ENCODE measurements at places on chromosomes 7 and 10.

DNA sequence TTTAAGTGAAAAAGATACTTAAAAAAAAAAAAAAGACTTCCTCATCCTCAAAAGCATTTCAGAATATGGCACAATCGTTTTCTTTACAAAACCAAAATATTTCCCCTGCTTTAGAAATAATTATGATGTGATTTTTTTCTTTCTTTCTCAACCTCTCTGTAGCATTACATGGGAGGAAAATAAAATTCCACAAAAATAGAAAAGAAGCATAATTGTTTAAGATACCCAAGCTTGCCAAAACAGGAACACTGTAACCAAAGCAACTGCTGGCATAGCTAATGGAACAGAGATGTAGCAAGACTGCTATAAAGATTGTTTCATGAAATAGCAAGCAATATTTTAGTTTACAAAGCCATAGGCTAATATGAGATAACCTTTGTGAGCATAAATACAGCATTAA lies 75.6 kb upstream of the GPR22 start:
- no peak for DNase-seq

GRCh38 chr10:73576178-73576889 lies 14.8 kb downstream of the USP54 start:
- DNase-seq: no peak

GRCh38 chr10:70853038-70853437 lies 35.3 kb downstream of the PCBD1 start:
- DNase-seq: no peak

DNA sequence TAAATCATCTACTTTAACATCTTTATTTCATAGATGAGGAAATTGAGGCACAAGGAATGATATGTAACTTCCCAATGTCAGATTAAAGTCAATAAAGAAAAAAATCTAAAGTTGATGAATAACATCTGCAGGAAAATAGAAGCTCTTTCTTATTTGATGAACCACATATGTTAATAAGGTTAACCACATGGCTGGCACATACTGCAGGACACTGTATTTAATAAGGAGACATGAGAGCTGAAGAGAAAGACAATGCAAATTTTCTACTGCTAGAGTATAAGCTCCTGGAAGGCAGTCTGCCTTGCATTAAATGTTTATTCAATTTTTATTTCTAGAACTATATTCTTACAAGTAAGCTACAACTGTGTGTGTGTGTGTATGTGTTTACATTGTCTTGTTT lies 4.4 kb downstream of the RAB11FIP2 start:
- DNase-seq: no peak

DNA sequence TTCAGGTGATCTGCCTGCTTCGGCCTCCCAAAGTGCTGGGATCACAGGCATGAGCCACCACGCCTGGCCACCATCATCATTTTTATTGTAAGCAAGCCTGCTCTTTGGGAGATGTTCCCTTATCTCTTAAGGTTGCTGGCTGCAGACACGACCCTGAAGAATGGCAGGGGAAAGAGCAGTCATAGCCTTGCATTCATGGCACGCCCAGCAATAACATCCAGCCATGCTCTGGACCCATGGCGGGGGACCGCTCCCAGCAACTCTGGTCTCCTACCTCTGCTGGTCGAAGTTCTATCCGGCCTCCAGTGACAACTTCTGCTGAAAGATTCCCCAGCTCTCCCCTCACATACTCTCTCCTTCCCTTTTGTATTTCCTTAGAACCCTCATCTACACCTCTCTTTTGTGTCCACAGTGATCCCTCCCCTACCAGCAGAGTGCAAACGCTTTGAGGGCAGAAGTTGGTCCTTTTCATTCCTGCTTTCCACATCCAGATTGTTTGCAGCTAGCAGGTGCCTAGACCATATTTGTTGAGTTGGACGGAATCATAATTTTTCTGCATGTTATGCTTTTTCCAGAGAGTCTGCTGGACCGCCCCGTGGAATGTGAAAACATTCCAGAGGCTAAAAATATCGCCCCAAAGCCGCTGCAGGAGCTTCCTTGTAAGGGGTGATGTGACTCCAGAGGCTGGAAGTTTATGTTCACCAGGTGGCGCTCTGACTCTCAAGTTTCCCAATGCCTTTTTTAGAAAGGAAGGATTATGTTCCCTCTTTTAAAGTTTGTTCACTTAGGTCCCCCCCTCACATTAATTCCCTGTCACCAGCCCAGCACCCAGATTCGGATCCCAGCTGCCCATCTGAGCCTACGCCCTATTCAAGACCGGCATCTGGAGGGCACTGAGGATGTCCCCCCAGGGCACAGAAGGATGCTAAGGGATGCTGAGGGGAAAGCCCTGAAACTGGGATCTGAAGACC lies 4.3 kb upstream of the MARVELD1 start:
- DNase-seq: no peak

DNA sequence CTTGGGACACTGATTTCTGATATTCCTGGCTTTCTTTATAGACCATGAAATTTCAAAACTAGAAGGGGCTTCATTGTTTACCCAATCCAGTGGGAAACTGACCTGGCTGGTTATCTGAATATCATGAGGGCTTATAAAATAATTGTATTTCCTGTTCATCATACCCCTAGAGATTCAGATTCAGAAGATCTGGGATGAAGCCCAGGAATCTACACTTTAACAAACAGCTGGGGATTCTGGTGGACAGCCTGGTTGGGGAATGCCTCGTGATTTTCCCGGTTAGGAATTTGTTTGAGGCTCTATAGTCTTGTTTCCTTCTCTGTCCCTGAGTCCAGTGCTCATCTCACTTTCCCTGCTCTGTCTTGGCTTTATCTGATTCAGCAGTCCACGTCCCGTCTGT lies 110.3 kb downstream of the ADRA2A start:
- no peak for DNase-seq

- no peak for DNase-seq
Observed at GRCh38 chr7:151539088-151539671, 19.5 kb upstream of the RHEB start.

DNA sequence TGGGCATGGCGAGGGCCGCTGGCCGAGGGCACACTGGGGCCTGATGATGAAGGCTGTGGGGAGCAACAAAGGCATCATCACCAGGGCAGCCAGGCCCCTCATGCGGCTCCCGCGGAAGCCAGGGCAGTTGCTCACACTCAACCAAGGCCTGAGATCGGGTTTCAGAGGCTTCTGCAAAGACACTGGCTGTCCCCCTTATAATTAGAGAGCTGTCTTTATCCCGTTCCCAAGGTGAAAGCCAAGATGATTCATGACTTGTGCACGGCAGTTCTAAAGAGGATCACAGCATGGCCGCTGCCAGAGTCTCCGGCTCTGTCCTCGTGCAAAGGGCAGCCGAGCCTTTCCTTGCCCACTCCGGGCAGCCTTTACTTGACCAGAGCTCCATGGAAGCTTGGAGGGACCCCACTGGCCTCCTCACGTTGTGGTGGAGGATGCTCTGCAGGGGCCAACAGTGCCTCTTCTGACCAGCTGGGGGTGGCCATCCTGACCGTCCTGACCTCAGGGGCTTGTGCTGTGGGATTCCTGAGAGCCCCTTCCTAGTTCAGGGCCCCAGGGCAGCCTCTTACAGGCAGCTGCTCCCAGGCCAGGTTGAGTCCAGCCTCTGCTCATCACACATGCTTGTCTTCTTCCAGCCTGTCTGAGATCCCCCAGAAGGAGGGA lies 82.3 kb downstream of the PRKAG2 start:
- DNase-seq: no peak

GRCh38 chr7:21767300-21767900 lies 178.3 kb downstream of the CDCA7L start:
- no peak for DNase-seq

- no peak for DNase-seq
Observed at GRCh38 chr10:115046686-115047236, 46.4 kb upstream of the ATRNL1 start.

- no peak for DNase-seq
Observed at GRCh38 chr7:3066506-3066905, 22.8 kb upstream of the CARD11 start.

DNA sequence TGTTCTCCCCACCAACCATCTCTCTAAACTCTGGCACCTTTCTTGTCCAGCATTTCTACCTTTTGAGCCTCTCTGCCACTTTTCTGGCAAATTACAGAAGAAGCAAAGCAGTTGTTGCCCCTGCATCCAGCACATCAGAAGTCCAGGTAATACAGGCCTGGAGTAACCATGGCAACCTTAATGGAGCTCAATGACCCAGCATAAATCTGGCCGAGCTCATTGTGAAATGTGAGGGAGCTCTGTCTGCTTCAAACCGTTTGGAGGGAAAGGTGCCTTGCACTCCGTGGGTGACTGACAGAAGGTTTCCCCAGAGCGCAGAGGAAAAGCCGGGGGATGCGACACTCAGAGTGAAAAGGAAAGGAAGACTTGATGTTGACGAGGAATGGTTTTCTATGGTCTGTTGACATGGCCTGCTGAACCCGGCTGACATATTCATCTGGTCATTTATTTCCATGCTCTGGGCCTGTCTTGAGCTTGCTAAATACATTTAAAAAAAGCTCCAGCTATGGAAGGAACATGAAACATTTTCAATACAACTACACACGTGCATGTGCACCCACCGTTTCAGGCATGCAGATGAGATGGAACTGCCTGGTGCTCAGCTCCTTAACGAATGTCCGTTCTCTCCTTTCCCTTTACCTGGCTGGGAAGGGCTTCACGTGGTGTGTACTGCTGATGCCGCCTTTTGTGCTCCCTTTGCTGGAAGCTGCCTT lies 74.9 kb downstream of the ADRA2A start:
- no peak for DNase-seq

DNA sequence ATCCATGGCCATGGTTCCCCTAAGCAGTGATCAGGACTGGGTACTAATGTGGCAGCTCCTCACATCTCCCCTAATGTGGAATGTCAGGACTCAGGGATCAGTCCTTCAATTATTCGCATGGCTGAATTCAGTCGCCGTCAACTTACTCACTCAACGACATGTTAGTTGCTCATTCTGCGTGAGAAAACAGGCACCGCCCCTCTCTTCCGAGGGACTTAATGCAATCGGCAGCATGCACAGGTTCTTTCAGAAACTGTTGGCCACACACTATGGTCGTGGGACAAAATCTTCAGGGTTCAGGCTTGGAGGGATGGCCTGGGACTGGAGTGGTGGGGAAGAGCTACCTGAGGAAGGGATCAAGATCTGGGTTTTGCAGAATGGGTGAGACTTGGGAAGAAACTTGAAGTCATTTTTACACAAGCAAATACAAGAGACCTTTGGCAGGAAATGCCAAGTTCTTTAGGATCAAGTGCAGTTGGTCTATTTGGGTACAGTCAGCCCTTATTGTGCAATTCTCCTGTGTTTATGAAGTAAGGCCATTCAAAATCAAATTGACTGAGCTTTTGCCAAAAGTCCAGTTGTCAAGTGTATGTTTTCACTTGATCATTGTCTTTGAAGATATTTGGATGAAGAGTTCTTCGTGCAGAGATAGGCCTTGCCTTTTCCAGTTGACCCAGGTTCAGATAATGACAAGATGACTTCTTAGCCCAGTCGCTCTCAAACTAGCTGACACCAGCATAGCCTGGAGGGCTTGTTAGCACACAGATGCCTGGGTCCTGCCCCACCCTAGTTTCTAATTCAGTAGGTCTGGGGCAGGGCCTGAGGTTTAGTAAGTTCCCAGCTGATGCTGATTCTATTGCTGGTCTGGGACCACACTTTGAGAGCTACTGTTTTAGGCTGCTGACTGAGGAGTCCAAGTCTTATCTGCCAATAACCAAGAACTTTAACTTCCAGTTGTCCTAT lies 48.5 kb downstream of the LRRC18 start:
- DNase-seq: no peak

GRCh38 chr7:47404010-47404409 lies 177.9 kb downstream of the TNS3 start:
- DNase-seq: no peak

DNA sequence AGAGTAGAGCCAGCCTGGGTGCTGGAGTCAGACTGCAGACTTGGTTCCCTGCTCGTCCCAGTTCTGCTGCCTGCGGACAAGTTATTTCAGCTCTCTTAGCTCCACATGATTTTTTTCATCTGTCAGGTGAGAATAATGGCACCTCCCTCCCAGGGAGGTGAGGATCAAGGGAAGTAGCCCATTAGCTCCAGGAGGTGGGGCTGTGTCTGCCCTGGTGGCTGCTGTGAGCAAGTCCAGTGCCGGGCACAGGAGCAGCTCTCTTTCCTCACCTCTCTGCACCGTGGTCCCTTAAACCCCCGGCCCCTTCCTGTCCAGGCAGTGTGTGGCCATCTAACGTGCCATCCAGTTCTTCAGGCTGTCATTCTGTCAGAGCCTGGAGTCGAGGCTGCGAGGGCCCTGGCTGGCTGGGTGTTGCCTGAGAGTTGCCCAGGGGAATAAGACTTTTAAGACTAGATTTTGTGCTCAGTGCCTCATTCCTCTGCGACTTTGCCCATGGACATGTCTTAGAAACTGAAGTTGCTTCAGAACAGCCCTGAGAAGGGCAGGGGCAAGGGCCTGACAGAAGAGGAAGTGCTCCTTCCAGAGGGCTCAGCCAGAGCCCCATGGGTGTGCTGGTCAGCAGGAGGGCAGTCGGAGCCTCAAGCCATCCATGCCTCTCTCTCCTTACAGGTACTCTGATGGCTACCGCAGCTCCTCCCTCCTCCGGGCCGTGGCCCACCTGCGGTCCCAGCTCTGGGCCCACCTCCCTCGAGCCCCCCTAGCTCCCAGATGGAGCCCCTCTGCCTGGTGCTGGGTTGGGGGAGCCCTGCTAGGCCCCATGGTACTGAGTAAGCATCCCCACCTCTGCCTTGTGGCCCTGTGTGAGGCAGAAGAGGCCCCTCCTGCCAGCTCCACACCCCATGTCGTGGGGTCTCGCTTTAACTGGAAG lies 5.0 kb downstream of the ABCB8 start:
- DNase-seq: no peak

GRCh38 chr7:39589323-39590111 lies 23.3 kb downstream of the YAE1 start:
- DNase-seq: no peak

GRCh38 chr10:118670472-118671124 lies 75.2 kb upstream of the PRLHR start:
- no peak for DNase-seq

- DNase-seq: no peak
Observed at GRCh38 chr7:12028508-12028907, 182.6 kb upstream of the TMEM106B start.

DNA sequence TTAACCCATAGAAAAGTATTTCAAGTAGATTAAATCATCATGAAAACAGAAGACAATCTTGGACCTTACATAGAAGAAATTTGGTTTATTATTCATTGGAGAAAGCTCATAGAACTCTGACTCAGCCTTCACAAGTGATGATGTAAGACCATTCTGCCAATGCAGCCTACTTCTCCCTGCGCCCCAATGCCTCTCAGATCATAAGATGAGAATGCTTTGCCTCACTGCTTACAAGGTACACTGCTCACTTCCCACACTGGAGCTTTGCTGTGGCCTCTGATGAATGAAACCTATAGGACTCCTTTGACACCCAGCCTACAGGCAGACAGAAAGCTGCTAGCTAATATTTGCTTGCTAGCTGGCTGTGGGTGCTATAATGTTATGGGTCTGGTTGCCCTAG lies 569.4 kb upstream of the STEAP1 start:
- DNase-seq: no peak

- DNase-seq: no peak
Observed at GRCh38 chr10:77723376-77723775, 85.8 kb upstream of the KCNMA1 start.

DNA sequence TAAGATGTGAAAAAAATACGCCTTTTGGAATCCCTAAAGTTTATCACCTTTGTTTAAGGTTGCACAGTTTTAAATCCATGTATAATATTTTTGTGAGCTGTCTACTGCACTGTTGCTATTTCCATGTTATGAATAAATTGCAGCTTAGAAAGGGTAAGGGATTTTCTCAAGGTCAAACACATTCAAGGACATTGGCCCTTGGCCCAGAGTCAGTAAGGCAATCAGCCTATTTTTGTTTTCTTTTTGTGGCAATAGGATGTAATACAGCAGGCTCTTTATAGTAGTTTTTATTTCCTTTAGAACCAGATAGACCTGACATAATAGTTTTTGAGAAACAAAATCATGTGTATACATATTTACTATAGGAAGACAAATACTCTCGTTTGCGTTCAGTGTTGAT lies 219.8 kb downstream of the ACTR3B start:
- DNase-seq: no peak

Measured in stimulated activated CD8-positive, alpha-beta memory T cell treated with anti-CD3 and anti-CD28 coated beads, Interleukin-15, amount 100 ng/mL, for 24 hours (primary cell).